ENCODE measurements at places on chromosomes 4 and X.

GRCh38 chr4:142040043-142040442 is 403.7 kb downstream of the IL15 start:
- no peak for DNase-seq

GRCh38 chr4:167614866-167615265 is 380.6 kb upstream of the SPOCK3 start:
- DNase-seq = peak; percentile 12

DNA sequence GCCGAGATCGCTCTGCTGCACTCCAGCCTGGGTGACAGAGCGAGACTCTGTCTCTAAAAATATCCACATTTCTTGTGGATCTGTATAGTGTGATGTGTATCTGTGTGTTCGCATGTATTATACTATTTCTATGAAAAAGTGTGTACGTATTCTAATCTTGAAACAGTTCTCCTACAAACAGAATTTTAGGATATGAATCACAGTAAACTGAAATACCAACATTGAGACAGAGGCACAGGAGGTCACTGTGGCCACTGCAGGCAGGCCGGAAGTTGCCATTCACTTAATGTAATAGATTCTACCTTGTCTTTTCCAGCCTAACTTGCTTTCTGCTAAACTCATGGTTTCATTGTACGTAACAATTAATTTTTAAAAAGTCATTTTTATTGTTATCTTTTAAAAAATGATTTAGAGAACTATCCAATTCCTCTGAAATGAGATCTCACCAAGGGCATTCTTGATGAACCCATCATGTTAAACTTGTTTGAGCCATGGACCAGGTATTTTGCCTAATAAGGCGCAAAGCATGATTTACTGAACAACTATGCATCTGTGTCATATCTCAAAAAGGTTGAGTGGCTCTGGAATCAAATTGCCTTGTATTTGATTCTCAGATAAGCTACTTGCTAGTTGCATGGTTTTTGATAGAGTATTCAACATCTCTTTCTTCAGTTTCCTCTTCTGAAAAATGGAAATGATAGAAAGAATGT is 154.9 kb upstream of the GYPA start:
- DNase-seq = no peak

DNA sequence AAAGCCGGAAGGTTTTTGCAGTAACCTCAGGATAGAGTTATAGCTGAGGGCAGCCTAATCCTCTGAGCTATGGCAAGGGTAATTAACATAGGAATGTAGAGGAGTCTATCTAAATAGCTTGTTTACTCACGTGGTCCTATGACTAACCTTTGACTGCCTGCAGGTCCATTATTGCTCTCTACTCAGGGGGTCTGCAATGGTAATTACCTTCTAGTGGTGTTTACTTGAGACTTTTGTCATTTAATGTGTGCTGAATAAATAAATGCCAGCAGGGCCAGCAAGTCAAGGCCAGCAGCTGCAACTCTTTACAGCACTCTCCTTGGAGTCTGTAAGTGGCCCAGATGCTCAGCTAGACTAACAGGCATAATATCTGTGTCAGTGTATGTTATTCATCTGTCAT is 212.7 kb upstream of the FMR1 start:
- no peak for DNase-seq

DNA sequence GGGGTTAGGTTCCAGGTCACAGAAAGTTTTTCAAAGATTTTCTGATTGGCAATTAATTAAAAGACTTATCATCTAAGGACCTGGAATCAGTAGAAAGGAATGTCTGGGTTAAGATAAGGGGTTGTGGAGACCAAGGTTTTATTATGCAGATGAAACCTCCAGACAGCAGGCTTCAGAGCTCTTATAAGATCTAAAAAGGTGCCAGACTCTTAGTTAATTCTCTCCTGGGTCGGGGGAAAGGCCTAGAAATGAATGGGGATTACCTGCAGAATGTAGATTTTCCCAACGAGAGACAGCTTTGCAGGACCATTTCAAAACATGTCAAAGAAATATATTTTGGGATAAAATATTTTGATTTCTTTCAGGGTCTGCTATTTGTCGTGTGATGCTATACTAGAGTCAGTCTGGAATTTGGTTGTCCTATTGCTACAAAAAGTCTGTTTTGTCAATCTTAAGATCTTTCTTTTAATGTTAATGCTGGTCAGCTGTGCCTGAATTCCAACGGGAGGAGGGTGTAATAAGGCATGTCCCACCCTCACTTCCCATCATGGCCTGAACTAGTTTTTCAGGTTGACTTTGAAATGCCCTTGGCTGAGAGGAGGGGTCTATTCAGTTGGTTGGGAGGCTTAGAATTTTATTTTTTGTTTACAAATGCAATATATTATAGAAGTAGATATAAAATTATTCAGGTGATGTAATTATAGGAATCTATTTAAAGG is 15.8 kb downstream of the EGF start:
- no peak for DNase-seq

DNA sequence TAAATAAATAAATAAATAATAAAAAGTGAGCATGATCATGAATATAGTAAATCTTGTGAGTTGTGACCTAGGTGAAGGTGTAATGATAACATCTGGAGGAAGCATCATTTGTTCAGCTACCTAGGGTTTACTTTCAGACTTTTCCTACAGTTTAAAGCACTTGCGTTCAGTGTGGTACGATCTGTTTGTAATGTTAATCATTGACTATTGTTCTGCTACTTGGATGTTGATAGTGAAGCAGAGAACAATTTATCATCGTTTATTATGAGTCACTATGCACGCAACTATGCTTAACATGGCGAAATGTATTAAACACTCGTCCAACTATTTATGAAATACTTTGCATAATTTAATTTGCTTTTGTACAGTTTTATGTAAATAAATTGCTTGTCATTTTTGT is 426.2 kb downstream of the PCDH7 start:
- no peak for DNase-seq

- peak; percentile 74 for DNase-seq
These were observed 1.4 kb downstream of the RPS6KA3 start for GRCh38 chrX:20265221-20265725.
